Ascending aorta (tissue), 2 donors: ENCODE measurements at places on chromosomes 1 and 21. TPM values are rescaled to one million over a fixed set of nuclear protein-coding genes. Genes with fewer than 3 reads are reported as not detected.
A peak's percentile ranks its signal among the peaks of the same experiment; 100 is the strongest.

DNA sequence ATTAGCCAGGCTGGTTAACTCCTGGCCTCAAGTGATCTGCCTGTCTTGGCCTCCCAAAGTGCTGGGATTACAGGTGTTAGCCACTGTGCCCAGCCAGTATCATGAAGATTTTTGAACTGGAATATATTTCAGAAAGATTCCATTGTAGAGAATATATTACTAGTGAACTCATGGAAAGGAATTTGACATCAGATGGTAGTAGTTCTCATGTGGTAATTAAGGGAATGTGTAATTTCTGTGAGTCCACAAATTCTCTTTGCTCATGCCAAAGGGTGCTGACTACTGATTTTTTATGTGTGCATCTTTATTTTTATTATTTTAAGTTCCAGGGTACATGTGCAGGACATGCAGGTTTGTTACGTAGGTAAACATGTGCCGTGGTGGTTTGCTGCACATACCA is 10.4 kb downstream of the DTL start:
- no peak for DNase-seq

DNA sequence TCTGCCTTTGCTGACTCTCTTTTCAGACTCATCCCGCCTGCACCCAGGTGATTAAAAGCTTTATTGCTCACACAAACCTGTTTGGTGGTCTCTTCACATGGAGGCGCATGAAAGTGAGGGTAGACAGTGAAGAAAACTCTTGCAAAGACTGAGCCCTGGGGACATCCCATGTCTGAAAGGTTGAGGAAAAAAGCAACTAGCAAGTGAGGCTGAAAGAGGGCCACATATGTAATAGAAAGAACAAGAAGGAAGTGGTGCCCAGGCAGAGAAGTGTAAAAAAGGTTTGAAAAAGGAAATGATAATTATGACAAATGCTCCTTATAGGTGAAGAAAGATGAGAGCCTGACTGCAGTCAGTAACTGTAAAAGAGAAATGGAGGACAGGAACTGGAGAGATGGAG is 115.9 kb upstream of the NEK7 start:
- no peak for DNase-seq

- DNase-seq: no peak
These were observed 868.0 kb downstream of the USP25 start for GRCh38 chr21:16597753-16598152.

GRCh38 chr1:117685936-117686806 is 80.3 kb downstream of the TENT5C start:
- no peak for DNase-seq

DNA sequence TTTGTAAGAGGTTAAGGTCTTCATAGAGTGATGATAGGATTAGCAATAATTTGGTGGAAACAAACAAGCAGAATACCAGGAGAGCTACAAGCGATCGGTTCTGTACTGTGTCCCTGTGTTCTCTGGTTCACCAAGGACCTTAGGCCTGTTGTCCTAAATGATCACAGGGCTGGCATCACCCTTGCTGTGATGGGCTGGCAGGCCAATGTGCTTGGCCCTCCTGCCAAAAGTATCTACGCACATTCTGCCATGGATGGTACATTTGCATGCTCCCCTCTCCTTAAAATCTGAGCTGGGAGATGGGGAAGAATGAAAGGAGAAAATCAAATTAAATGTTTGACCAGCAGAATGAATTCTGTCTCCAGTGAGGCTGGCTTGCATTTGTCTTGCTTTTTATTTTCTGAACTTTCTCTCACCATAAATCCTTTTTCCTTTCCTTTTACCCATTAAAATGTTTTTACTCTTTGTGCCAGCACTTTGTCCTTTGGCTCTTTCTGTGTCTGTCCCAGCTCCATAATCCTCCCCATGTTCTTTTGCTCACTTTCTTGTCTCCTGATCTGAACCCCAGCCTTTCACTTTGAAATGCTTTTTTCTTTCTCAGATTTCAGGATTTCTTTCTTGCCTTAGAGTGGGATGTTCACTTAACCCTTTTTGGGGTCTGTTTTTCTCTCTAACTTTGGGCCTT is 51.7 kb downstream of the PBX1 start:
- DNase-seq: no peak

GRCh38 chr1:218481116-218481775 is 136.1 kb downstream of the TGFB2 start:
- no peak for DNase-seq

GRCh38 chr21:38679534-38679933 is 126.2 kb upstream of the ETS2 start:
- no peak for DNase-seq

DNA sequence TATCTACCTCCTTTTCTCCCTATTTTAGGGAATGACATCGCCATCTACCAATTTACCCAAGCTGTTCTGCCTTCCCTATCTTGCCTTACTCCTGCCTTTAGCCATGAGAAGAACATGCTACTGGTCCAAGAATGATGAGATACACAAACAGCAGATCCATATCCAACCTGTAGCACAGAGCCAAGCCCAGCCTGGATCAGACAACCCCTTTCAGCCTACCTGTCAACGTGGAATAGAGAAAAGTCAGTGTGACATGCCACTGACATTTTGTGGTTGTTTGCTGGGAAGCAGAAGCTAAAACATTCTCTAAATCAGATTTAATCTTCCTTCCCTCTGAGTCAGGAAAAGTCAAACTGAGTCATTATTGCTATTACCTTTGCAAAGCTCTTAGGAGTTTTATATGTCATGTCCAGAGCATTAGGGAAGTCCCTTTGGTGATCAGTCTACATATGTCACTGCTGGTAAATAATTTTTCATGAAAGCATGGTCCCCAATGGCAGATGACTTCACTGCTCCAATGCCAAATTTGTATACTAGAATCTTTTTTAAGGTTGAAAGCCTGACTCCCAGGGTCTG is 143.1 kb downstream of the TPR start:
- DNase-seq: no peak

GRCh38 chr1:230431527-230431926 is 5.4 kb upstream of the PGBD5 start:
- DNase-seq: no peak

DNA sequence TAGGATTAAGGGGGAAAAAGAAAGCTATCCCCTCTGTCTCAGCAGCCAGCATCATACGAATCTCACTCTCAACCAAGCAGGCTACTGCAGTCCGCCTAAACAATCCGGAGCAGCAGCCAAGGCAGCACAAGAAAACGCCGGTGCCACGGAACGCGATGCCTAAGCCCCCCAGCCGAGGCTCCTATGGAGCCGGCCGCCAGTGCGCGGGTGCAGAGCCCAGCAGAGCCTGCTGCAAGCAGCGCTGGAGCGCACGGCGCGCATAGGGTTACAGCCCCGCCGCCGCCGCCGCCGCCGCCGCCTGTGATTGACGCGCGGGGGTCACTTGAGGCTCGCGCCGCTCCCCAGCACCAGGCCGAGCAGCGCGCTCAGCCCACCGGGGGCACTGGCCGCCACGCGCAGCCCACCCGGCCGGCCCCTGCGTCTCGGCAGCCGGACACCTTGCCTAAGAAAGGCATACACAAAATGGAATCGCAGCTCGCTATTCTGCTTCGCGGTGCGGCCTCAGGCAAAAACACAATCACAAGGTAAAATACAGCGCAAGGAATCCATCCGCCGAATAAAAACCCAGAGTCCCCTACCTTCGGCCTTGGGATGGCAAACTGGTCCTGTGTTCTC is 780 bp downstream of the HIVEP3 start:
- DNase-seq: no peak

DNA sequence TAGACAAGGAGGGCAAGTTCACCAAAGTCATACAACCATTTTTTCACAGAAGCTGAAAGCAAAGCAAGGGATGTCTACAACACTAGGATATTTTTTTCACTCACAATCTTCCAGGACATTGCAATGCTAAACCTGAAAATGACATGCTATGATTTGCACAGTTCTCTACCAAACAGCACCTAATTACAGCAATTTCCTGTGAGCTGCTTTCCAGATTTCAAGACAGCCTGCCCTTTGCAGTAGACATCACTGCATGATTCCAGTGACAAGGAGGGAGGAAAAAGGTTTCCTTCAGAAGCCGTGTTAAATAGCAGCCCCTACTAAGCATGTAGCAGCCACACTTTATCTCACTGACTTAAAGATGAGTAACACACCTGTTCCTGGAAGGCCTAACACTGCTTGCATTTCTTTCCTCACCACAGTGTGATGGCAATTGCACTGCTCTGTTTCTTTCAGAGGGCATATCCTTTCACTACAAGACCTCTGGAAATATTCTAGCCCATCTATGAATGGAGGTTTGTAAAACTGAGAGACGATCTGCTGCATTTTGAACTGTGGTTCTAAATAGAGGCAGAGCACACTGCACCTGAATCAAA is 97.1 kb downstream of the DUSP10 start:
- DNase-seq: no peak

GRCh38 chr1:41592451-41593125 is 108.1 kb upstream of the EDN2 start:
- no peak for DNase-seq

DNA sequence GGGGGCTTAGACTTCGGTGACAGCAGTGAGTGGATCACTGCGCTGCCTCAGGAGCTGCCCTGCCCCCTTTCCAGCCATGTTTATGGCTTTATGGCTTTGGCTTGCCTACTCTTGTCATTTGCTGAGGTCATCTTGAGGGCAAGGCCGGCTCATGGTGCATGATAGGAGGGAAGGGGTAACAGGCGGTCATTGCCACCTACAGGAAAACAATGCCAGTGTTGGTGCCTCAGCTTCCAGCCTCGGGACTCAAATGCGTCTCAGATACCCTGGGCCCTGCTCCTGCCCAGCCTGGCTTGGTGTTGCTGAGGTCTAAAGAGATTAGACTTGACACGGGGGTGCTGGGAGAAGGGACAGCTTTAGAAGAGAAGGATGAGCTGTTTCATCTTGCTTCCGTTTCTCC is 14.5 kb downstream of the KDF1 start:
- no peak for DNase-seq

- DNase-seq: no peak
These were observed 33.6 kb upstream of the DISP1 start for GRCh38 chr1:222781251-222781650.

DNA sequence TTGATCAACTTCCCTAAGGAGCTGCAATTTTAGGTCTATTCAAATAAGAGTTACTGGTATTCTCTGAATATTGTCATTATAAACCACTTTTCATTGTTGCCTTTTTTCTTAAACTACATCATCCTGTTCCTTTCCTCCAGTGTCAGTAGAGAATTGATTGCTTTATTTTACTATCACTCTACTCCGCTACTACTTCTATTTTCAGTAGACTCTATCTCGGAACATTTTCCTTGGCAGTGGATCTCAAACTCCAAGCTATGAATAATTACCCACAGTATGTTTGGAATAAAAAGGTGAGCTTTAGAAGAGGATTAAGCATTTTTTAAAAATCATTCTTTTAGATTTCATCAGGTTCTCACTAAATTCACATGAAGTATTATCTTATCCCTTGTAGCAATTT is 224.9 kb downstream of the GREM2 start:
- DNase-seq: no peak

DNA sequence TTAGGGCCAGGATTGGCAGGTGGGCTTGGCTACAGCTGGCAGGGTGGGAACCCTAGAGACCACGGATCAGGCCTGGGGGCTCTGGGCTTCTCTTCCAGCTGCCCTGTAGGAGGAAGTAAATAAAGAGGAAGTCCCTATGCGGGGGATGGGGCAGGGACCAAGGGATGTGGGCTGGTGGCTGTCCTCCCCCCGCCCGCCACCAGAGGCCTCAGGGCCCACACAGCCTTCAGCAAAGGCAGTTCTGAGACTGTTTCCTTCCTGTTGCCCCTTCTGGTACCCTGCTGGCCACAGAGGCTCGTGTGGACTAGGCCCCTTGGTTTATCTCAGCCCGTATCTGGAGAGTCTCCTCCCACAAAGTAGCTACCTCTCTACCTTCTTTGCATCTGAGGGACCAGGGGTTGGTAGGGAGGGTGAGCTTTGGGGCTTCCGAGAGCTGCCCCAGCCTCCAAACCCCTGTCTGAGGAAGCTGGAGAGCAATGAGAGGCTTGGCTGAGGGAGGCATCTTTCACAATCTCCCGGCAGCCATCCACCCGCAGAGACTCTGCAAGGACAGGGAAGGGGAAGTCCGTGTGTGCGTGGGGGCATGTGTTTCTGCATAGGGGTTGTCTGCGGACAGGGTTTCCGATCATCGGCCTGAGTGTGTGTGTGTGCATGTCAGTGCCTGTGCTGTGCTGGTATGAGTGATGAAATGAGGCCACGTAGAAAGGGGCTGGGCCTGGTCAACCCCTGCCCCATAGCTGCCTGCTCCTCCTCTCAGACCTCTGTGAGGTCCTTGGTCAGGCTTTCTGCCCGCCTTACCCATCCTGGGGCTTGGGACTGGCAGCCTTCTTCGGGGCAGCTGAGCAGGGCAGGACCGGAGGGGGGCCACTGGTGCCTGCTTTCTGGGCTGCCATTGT is 12.5 kb downstream of the RPS6KA1 start:
- peak; percentile 81 for DNase-seq

GRCh38 chr1:80645621-80646020 is 1155.1 kb upstream of the ADGRL2 start:
- DNase-seq: no peak

GRCh38 chr1:214126697-214127146 is 138.9 kb downstream of the PROX1 start:
- no peak for DNase-seq

GRCh38 chr1:107829036-107829770 is 135.8 kb downstream of the VAV3 start:
- no peak for DNase-seq

- no peak for DNase-seq
These were observed 13.8 kb downstream of the UBE4B start for GRCh38 chr1:10046356-10047085.

- DNase-seq: no peak
These were observed 55.1 kb downstream of the PRDX6 start for GRCh38 chr1:173532237-173532636.

GRCh38 chr1:96772972-96773371 is 51.4 kb downstream of the PTBP2 start:
- no peak for DNase-seq

- DNase-seq: no peak
These were observed 69.4 kb downstream of the ALG14 start for GRCh38 chr1:95003433-95003738.

- DNase-seq: no peak
These were observed 59.2 kb downstream of the VCAM1 start for GRCh38 chr1:100778748-100779147.

DNA sequence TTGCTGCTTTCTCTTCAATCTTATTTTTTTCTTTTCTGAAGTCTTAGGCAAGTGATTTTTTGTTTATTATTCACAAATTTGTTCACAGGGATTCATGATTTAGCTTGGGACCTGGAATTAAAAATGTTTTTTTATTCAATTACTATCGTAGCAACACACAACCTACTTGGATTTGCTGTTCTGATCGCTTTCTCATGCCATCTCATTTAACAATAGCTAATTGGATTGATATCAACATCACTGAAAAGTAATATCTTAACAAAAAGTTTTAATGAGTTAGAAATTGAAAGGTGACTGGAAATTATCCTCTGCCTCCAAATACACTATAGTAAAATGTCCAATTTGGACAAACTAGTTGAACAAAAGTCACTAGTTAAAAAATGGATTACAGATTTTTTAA is 32.4 kb downstream of the MAP3K21 start:
- no peak for DNase-seq

GRCh38 chr1:180540697-180541594 is 17.8 kb upstream of the OVAAL start:
- peak; percentile 39 for DNase-seq

Gene F13B
- total RNA-seq: not detected

Gene GREM2
- total RNA-seq: not detected

Gene BSND
- not detected for total RNA-seq

Gene COL9A2
- 4.5 TPM for total RNA-seq

Gene KLF17
- not detected for total RNA-seq

Gene FMO5
- total RNA-seq: 19.6 TPM

Gene RLF
- total RNA-seq: 7.1 TPM

Gene TMEM59
- total RNA-seq: 97.5 TPM

Gene TMEM222
- 28.6 TPM for total RNA-seq

Gene EFNA3
- 1.5 TPM for total RNA-seq

Gene ASCL5
- not detected for total RNA-seq
